ENCODE measurements at places on chromosomes 5 and 9.

DNA sequence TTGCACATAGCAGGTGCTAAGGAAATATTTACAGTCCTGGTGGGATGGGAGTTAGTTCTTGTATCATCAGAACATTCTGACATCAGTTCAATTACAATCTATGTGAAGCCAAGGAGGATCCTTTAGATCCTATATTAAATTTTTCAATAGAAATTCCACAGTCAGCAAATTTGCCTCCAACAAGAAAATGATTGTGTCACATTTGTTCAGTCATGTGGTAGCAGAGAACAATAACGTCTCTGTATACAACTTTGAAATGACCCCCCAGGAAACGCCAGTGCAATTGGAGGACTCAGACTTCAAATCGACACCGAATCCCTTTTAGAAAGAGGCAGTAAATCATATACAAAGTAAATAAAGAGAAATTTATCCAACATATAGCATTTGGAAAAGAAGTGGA is 392.1 kb downstream of the DTWD2 start:
- DNase-seq = no peak

DNA sequence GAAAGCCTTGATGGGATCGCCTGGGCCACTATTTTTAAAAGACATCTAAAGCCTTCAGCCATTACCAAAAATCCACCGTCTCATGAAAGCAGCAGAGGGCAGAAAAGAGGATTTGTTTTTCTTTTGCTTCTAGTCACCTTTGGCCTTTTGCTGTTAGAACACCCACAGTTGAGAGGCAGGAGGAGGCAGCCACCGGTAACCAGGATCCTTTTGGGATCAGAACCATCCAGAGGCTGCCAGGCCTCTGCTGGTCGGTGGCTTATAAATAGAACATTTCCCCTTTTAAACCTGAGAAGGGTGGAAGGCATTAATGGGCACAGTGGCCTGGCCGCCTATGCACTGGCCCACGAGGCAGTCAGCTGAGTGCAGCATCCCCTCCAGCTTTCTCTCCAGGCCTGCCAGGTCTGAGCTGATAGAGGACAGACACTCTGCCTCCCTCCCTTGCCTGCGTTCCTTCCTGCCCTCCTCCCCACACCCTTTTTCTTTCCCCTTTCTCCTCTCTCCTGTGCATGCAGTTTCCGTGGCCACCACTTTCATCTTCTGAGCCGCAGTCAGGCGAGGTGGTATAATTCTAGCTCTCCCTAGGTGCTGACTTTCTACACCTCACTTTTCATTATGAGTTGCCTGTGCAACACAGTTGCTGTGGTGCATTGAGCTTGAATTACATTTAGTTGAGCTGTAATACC is 253.4 kb downstream of the ARHGAP26 start:
- peak; percentile 46 for DNase-seq

- no peak for DNase-seq
Measured at GRCh38 chr9:104895572-104895971, 32.4 kb downstream of the ABCA1 start.

- no peak for DNase-seq
Measured at GRCh38 chr9:94568250-94568889, 13.5 kb downstream of the PCAT7 start.

DNA sequence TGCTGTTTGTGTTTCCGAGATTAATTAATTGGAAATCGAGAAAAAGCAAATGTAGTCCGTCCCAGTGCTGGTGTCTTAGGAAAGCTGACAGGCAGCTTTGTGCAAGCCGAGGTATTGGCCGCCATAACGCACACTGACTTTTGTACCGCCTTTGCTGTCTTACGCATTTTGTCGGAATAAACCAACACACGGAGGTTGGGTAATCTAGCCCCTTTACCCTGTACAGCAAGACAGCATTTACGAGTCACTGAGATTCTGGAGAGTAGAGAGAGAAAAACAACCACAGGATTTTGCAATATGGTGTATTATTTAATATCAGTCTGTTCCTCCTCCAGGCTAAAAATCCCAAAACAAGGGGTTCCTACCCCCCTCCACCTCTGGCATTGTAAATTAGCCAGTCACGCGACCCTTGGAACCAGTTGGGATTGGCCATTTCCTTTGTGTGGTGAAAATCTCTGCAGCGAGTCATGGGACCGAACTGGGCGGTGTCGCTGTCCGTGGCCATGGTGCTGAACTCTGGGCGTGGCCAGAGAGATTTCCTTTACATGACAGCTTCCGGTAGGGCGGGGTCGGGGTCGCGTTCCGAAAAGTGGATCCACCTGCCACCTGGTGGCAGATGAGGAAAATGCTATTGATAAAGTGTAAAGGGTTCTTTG is 10.3 kb upstream of the PCDHB1 start:
- DNase-seq = peak; percentile 70

- no peak for DNase-seq
Measured at GRCh38 chr9:133856798-133857197, 118.6 kb upstream of the SARDH start.

- DNase-seq = no peak
Measured at GRCh38 chr5:2190549-2190948, 307.8 kb upstream of the IRX4 start.

Data from activated T-cell treated with anti-CD3 and anti-CD28 coated beads for 48 hours (primary cell).